ENCODE measurements at places on chromosomes 7 and 10.
A peak's percentile ranks its signal among the peaks of the same experiment; 100 is the strongest.

- H3K27ac ChIP-seq: no peak overlapping the region
- no peak for DNase-seq
- no peaks in the 10 kb centered on the region for H3K36me3 ChIP-seq
- no peak overlapping the region for H3K4me3 ChIP-seq
- peaks cover 21% of the 10 kb centered on the region for H3K27me3 ChIP-seq
Observed at GRCh38 chr7:74466196-74466813, 12.6 kb downstream of the GTF2IRD1 start.

DNA sequence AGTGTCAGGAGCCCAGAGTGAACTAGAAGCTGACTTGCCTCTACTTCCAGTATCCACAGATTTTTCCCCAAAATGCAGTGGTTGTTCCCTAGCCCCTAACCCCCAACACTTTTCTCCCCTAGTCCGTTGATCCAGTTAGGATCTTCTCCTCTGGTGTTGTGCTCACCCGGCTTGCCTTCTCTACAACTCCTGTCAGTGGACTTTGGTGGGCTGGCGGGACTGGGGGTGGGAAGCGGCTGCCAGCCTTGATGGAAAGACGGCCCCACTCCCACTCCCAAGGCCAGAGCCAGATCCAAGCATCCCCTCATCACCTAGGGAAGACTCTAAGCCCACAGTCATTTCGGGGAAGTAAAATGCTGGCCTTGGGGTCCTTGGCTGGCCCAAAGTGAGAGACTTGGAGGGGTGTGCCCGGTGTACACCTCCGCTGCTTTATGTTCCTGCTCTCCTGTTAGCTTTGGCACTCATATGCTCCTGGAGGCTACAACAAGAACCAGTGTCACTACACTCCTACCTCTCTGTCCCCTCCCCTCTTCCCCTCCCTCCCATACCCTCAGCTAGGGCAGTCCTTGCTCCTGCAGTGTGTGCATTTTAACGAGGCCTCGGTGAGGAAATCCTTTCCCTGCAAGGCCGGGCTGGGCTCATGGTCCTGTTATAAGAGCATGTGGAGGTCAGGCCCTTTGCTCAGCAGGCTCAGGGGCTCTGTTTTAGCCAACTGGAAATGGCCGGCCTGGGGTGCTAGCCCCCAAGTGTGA lies 930 bp upstream of the HOXA10 start:
- H3K4me1 ChIP-seq: peaks cover 21% of the 10 kb centered on the region
- H3K27me3 ChIP-seq: peaks cover 74% of the 10 kb centered on the region
- H3K4me3 ChIP-seq: peak overlapping the region; percentile 68
- peaks cover 15% of the 10 kb centered on the region for H3K36me3 ChIP-seq

- H3K27ac ChIP-seq: no peak overlapping the region
- H3K4me1 ChIP-seq: no peaks in the 10 kb centered on the region
- no peak for DNase-seq
- H3K4me3 ChIP-seq: no peak overlapping the region
- no peaks in the 10 kb centered on the region for H3K36me3 ChIP-seq
Observed at GRCh38 chr10:69614130-69614529, 15.9 kb upstream of the FAM241B start.

- peaks cover 24% of the 10 kb centered on the region for H3K4me1 ChIP-seq
- peak overlapping the region; percentile 89 for H3K27ac ChIP-seq
- no peaks in the 10 kb centered on the region for H3K27me3 ChIP-seq
- DNase-seq: no peak
- peaks cover 12% of the 10 kb centered on the region for H3K36me3 ChIP-seq
Observed at GRCh38 chr7:38318803-38319416, 45.5 kb upstream of the TARP start.

GRCh38 chr7:110205899-110206298 lies 885.0 kb upstream of the LRRN3 start:
- H3K4me3 ChIP-seq: no peak overlapping the region
- no peak overlapping the region for H3K27ac ChIP-seq
- H3K27me3 ChIP-seq: no peaks in the 10 kb centered on the region
- peaks cover 2% of the 10 kb centered on the region for H3K36me3 ChIP-seq
- no peak for DNase-seq
- no peaks in the 10 kb centered on the region for H3K4me1 ChIP-seq

DNA sequence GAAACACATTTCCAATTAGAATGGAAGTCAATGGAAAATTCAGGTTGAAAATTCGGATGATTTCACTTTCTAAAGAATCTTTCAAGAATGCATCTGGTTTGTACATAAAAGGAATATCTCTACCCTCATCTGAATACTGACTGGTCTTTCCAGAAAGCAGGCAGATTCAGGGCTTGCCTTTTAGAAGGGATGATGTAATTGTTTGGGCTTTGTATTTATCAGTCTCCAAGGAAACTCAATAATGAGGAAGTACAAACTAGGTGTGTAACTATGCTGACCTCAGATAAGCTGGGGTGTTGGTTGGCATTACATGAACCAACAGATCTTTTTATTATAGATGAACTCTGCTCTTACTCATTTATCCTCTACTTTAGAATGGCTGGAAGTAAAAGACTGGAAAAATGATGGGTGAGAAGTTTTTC lies 24.1 kb downstream of the PDLIM1 start:
- H3K4me1 ChIP-seq: peaks cover 6% of the 10 kb centered on the region
- no peaks in the 10 kb centered on the region for H3K27me3 ChIP-seq
- peaks cover 6% of the 10 kb centered on the region for H3K36me3 ChIP-seq
- no peak overlapping the region for H3K4me3 ChIP-seq

- no peak overlapping the region for H3K4me3 ChIP-seq
- no peaks in the 10 kb centered on the region for H3K36me3 ChIP-seq
- H3K27ac ChIP-seq: no peak overlapping the region
Observed at GRCh38 chr10:107548301-107548700, 383.8 kb upstream of the SORCS1 start.

DNA sequence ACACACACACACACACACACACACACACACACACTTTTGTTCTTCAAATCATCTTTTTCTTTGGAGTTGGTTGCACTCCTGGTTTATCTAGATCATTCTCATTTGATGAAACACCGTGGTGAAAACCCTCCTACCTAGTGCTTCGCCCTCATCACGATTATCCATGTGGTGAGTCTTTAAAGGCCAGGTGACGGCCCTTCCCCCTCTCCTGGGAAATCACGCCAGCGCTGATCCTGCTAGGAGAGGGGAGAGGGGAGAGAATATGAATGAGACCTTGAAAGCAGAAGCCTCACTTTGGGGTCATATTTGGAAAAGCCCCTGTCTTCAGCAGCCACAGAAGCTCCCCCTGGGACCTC lies 103.9 kb upstream of the LRRC4 start:
- peak overlapping the region; percentile 65 for H3K4me3 ChIP-seq
- DNase-seq: no peak
- no peak overlapping the region for H3K27ac ChIP-seq
- H3K27me3 ChIP-seq: peaks cover 8% of the 10 kb centered on the region
- peaks cover 2% of the 10 kb centered on the region for H3K36me3 ChIP-seq

GRCh38 chr10:36381748-36382147 lies 739.7 kb upstream of the FZD8 start:
- no peaks in the 10 kb centered on the region for H3K4me1 ChIP-seq
- H3K36me3 ChIP-seq: no peaks in the 10 kb centered on the region
- H3K27me3 ChIP-seq: no peaks in the 10 kb centered on the region
- no peak overlapping the region for H3K27ac ChIP-seq
- no peak for DNase-seq
- H3K4me3 ChIP-seq: no peak overlapping the region

GRCh38 chr10:126663328-126663727 lies 7.2 kb downstream of the C10orf90 start:
- H3K36me3 ChIP-seq: peaks cover 1% of the 10 kb centered on the region
- H3K4me1 ChIP-seq: no peaks in the 10 kb centered on the region
- no peaks in the 10 kb centered on the region for H3K27me3 ChIP-seq
- no peak overlapping the region for H3K27ac ChIP-seq
- no peak for DNase-seq

- peaks cover 70% of the 10 kb centered on the region for H3K36me3 ChIP-seq
- DNase-seq: no peak
- peak overlapping the region; percentile 5 for H3K4me3 ChIP-seq
- H3K27me3 ChIP-seq: no peaks in the 10 kb centered on the region
Observed at GRCh38 chr7:130901209-130901783, 167.3 kb upstream of the KLF14 start.

DNA sequence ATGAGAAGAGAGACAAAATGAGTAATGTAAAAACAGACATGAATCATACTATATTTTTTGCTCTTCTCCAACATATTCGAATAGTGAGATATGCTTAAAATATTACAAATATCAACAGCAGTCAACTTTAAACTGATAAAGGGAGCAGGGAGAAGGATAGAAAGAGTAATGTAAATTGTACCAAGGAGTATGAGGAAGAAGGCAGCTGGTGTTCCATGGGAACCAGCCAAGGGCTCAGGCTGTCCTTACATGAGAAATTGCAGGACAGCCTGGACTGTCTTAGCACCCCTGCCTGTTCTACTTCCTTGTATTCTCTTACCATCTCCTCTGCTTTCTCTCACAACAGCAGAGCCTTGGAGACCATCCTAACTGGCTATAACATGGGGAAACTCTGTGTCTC lies 128.7 kb downstream of the TSPAN12 start:
- H3K4me3 ChIP-seq: no peak overlapping the region
- no peak for DNase-seq
- H3K27me3 ChIP-seq: no peaks in the 10 kb centered on the region
- no peaks in the 10 kb centered on the region for H3K36me3 ChIP-seq

DNA sequence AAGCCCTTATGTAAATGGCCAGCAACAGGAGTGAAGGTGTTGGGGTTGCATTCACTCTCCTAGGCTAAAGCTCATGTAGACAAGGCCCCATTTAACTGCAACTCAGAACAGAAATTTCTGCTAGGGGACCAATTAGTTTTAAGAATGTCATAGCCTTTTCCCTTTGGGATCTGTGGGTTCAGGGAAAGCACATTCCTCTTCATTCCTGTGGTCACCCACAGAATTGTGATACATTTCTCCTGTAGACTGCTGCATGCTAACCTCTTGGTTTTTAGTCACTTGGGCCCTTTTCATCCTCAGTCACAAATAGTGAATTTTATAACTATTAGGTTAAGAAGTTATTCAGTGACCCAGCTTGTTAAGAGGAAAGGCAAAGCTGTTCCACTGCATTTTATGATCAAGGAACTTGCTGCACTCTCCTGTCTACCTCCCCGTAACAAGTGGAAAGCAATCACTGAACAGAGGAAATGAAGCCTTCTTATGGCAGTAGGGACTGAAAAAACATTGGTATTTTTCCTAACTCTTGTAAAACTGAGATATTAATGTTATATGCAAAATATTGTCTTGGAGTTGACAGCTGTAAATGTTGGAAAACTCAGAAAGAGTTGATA lies 124.9 kb downstream of the SND1 start:
- H3K36me3 ChIP-seq: no peaks in the 10 kb centered on the region
- peaks cover 35% of the 10 kb centered on the region for H3K4me1 ChIP-seq
- H3K4me3 ChIP-seq: no peak overlapping the region
- no peak overlapping the region for H3K27ac ChIP-seq
- H3K27me3 ChIP-seq: no peaks in the 10 kb centered on the region

DNA sequence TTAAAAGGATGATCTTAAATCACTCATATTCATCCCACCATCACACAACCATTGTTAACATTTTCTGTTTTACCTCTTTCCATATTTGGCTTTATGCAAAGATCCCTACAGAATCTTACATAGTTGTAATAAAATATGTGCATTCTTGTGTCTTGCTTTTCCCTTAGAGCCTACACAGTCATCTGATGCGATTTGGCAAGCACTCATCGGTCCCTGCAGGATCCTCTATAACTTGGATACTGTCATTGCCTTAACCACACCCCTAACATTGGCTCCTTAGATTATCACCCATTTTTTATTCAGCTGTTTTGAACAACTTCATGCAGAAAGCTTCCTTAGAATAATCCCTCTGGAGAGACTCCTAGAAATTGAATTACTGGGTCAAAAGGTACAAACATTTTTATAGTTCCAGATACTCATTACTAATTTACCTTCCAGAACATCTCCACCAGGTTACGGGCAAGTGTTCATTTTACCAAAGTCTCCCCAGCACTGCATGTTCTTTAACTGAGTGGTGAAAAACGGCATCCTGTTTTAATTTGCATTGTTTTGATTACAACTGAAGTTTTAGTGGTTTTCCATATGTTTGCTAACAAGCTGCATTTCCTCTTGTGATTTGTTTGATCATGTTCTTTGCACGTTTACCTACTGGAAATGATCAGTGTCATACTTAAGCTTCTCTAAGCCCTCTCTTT lies 268.3 kb downstream of the GRID1 start:
- no peak for DNase-seq
- H3K4me1 ChIP-seq: no peaks in the 10 kb centered on the region
- H3K4me3 ChIP-seq: no peak overlapping the region
- no peaks in the 10 kb centered on the region for H3K36me3 ChIP-seq
- H3K27me3 ChIP-seq: no peaks in the 10 kb centered on the region
- no peak overlapping the region for H3K27ac ChIP-seq

GRCh38 chr10:104328896-104329710 lies 9.2 kb downstream of the ITPRIP start:
- peaks cover 47% of the 10 kb centered on the region for H3K36me3 ChIP-seq
- peaks cover 93% of the 10 kb centered on the region for H3K4me1 ChIP-seq
- peak overlapping the region; percentile 82 for H3K4me3 ChIP-seq
- peak overlapping the region; percentile 94 for H3K27ac ChIP-seq
- peak; percentile 65 for DNase-seq
- no peaks in the 10 kb centered on the region for H3K27me3 ChIP-seq

DNA sequence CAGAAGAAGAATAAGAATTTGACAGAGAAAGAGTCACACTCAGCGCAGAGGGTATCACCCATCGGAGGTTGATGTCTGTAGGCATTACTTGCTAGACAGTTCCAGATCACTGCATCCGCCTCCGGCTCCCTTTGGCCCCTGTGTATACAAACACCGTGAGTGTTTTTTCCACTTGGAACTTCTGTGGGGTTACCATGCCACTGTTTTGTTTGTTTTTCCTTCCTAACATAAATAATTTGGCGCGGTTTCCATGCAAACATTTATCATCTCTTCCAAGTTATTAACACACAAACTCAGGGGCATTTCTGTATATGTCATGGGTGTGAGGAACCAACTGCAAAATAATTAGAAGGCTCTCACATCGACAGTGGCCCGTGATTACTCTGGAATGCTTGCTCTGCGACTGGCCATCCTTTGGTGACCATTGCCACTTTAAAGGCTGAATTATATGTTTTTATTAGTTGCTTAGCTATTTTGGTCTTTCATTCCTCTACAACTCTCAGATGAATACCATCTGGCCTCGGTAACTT lies 612.2 kb upstream of the MKI67 start:
- no peaks in the 10 kb centered on the region for H3K4me1 ChIP-seq
- no peak overlapping the region for H3K4me3 ChIP-seq
- no peak overlapping the region for H3K27ac ChIP-seq
- H3K27me3 ChIP-seq: no peaks in the 10 kb centered on the region
- no peak for DNase-seq

DNA sequence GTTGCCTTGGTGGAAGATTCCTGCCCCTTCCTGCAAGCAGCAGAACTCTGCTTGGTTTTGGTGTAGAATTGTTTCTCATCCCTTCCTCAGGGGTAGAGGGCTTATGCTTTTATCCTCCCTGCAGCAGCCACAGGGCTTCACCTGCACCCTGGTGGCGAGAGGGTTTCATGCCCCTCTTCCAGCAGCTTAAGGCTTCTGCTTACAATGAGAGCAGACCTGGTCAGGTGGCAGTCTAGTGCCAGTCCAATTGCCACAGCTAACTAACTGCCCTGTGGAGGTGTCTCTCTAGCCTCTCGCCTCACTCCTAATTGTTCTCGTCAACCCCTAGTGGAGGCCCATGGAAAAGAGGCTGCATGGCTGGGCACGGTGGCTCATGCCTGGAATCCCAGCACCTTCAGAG lies 19.3 kb downstream of the ACBD7 start:
- no peaks in the 10 kb centered on the region for H3K4me1 ChIP-seq
- no peak overlapping the region for H3K27ac ChIP-seq
- peaks cover 3% of the 10 kb centered on the region for H3K36me3 ChIP-seq
- H3K27me3 ChIP-seq: peaks cover 17% of the 10 kb centered on the region
- H3K4me3 ChIP-seq: no peak overlapping the region
